ENCODE measurements at places on chromosomes 2 and 18.

GRCh38 chr2:232634206-232635150, 1.1 kb downstream of the EFHD1 start:
- no peak for DNase-seq

- no peak for DNase-seq
These were observed 137.8 kb downstream of the PID1 start for GRCh38 chr2:229133155-229133772.

GRCh38 chr18:23671564-23671963, 8.9 kb upstream of the ANKRD29 start:
- no peak for DNase-seq

GRCh38 chr2:217071416-217071815, 211.6 kb upstream of the TNP1 start:
- DNase-seq = no peak

DNA sequence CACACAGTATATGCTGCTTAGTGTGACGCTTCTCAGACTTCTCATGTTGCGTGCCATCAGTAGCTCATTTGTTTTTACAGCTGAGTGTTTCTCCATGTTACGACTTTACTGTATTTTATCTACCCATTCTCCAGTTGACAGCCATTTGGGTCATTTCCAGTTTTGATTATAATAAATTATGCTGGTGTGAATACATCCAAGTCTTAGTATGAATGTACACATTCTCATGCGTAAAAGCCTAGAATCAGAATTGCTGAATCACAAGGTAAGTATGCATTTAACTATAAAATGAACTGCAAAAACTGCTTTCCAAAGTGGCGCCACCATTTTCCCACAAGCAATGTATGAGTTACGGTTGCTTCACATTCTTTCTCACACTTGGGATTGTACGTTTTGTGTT, 184.2 kb upstream of the SLC35G4 start:
- no peak for DNase-seq

GRCh38 chr2:88032070-88032702, 15.8 kb upstream of the RNU2-63P start:
- DNase-seq = no peak

DNA sequence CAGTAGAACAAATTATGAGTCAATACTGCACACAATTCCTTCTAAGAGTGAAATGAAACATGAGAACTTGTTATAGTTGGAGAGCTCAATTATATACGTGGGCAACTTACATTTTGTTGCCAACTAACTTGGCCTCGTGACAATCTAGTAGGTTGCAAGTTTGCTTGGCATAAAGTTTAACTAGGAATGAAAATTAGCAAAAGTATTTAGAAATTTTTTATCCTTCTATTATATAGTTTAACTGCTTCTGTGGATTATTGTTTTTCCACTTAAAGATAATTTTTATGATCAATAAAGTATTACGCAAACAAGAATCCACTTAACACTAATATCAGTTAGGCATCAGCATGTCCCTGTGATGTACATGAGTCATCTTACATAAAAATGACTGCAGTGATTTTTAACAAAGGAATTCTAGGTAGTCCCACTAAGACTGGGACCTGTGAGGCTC, 41.1 kb downstream of the FAM124B start:
- no peak for DNase-seq

GRCh38 chr2:53515435-53516332, 251.9 kb upstream of the CHAC2 start:
- no peak for DNase-seq

- no peak for DNase-seq
These were observed 498 bp downstream of the ITGAV start for GRCh38 chr2:186590350-186590758.

GRCh38 chr2:45888167-45888566, 236.7 kb downstream of the PRKCE start:
- no peak for DNase-seq

DNA sequence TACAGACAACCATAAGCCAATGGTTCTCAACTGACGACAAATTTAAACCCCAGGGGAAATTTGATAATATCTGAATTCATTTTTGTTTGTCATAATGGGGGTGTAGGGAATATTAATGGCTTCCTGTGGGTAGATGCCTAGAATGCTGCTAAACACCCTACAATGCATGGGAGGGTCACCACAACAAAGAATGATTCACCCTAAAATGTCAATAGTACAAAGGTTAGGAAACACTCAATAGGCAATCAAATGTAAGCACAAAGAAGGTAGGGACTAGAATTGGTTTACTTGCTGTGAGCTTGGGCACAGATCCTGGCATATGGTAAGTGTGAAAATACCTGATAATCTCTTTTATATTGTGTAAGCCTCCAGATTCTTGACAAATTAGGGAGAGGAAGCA, 20.1 kb upstream of the FANCL start:
- no peak for DNase-seq

- DNase-seq = no peak
These were observed 46.4 kb upstream of the RNF152 start for GRCh38 chr18:61939046-61939674.

GRCh38 chr2:127591221-127591923, 54.6 kb upstream of the GPR17 start:
- peak; percentile 30 for DNase-seq

GRCh38 chr2:54657664-54658083, 65.8 kb upstream of the EML6 start:
- DNase-seq = no peak

GRCh38 chr2:76310894-76311633, 600.3 kb upstream of the GCFC2 start:
- DNase-seq = no peak

DNA sequence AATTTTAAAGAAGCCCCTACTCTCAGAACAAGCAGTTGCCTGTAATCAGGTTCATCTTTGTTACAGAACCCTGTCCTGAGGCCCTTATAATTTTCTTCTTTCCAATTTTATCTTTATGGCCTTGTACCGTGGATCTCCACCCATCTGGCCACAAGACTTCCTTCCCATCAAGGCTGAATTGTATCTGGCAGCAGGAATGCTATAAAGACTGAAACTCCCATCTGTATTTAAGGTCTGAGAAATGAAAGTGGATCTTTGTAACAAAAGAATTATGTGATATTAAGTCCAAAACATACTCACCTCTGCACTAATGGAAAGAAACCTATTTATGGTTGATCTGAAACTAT, 91.8 kb downstream of the METTL8 start:
- DNase-seq = no peak

- DNase-seq = no peak
These were observed 52.5 kb upstream of the GPR17 start for GRCh38 chr2:127593228-127594115.

DNA sequence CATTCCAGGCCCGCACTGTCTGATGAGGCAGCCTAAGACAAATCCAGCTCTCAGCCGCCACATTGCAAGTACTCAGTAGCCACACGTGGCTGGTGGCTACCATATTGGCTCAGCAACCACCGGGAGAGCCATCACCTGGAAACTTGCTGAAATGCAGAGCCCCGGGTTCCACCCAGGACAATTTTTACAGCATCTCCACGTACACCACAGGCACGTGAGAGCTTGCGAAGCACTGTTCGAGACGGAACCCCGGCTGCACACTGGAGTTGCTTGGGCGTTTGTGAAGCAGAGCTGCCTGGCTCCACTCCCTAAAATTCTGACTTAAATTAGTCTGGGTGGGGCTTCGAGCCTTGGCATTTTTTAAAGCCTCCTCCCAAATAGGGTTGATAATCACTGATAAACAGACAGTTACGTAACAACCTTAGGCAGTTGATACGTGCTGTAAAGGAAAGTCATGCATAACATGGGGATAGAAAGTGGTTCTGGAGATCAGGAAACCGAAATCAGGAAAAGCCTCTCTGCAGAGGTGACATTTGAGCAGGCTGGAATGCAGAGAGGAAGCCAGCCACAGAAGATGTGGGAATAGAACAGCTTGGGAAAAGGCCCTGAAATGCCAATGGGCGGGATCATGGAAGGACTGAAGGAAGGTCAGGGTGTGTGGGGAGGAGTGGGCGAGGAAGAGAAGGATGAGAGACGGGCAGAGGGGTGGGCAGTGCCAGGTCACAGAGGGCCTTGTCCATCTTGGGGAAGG, 6.2 kb downstream of the ASAP2 start:
- no peak for DNase-seq

- no peak for DNase-seq
These were observed 16.3 kb upstream of the SERTAD2 start for GRCh38 chr2:64670047-64670446.

DNA sequence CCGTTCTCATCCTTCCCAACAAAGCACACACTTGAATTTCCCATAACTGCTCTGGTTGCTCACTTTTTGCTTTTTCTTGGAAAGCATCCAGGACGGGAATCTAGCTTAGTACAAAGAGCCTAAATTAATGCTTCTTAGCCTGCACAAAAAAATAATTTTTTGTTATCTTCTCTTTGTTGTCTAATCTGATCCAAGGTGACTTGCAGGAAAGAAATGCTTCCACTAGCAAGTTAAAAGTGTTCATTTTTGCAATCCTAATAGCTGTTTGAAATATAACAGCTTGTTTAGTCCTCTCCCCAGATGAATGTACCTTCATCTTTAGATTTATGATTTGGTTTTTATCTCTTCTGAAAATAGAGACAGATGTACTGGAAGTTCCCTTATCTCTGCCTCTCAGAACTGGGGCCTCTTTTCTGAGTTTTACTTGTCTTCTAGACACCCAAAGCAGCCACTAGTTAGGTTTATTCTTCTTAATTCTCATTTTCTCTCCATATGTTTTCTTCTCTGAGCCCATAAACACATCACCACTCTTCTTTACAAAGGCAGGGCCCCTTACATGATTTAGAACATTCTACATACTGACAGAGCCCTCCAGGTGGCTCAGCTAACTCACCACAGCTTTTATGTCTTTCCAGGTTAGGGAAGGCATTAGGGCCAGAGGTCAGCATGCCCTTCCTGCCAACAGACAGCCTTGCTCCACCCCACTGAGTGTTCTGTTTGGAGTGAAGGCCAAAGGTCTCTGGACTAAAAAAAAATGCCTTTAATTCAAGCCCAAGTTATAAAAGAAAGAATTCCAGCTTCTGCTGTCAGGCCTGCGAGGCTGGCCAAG, 74.7 kb upstream of the MAP4K3 start:
- DNase-seq = no peak

DNA sequence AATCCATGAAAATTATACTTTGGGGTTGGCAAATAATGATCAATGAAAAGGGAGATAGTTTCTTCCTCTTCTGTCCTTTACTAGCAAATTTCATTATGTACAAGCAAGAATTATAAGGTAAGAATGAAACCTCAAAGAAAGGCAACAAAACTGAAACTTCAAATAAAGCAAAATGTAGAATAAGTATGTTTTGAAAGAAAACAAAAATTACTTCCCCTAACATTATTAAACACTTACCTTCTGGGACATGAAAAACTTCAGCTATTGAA, 29.4 kb downstream of the THADA start:
- DNase-seq = no peak

DNA sequence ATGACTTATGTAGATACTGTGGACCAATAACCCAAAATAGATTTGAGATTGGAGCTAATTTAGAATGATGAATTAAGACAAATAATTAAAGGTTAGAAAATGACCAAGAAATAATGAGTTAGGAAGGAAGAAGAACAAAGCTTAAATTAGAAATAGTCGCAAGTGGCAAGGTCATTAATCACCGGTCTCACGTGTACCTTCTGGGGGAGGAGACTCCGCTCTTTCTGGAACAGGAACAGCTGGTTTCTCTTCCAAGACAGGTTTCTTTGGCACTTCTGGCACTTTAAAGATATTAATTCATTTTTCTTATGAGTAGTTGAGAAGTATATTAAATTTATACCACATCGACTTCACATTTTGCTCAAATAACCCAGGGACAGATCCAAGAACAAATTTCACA, 156.7 kb downstream of the TTN start:
- no peak for DNase-seq

GRCh38 chr18:76306685-76307292, 188.3 kb downstream of the ZNF516 start:
- DNase-seq = no peak

DNA sequence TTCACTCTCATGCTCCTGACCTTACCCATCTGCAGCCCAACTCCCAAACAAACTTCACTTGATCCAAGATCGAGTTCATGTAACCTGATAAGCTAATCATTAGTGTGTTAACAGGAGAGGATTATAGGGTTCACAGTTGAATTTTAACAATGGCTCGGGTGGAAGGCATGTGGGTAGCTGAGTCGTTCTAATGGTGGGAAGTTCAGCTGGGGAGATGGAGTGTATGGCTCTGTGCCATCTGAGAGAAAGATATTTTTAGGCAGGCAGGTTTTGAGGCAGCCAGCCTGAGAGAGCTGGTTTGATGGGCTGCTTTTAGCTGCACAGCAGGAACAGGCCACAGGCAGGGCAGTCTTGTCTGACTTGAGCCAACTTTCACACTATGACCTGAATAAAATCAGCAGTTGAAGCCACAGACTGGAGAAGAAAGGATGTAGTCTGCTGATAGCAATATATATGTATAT, 17.7 kb upstream of the NFE2L2 start:
- DNase-seq = no peak

GRCh38 chr2:162686336-162686735, 152.2 kb downstream of the KCNH7 start:
- no peak for DNase-seq

GRCh38 chr18:78892177-78892576, 87.4 kb upstream of the SALL3 start:
- DNase-seq = no peak

GRCh38 chr2:44531289-44531688, 169.5 kb downstream of the CAMKMT start:
- no peak for DNase-seq

- DNase-seq = no peak
These were observed 428.7 kb upstream of the TRIB2 start for GRCh38 chr2:12288048-12288447.

DNA sequence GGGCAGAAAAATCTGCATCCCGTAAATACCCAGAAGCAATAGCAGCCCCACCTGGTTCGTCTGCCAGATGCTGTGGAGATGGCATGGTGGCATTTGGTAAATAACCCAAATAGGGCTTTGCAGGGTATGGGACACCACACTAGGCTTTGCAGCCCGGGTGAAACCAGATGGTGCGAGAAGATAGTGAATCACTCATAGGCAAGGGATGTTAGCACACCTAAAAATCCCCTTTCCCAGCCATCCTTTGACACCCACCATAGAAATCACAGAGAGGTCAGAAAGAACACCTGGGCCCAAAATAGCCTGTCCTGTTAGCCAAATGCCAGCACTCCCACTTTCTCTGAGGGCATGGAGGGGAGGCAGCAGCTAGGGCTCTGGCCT, 47.6 kb downstream of the BCL11A start:
- DNase-seq = no peak

DNA sequence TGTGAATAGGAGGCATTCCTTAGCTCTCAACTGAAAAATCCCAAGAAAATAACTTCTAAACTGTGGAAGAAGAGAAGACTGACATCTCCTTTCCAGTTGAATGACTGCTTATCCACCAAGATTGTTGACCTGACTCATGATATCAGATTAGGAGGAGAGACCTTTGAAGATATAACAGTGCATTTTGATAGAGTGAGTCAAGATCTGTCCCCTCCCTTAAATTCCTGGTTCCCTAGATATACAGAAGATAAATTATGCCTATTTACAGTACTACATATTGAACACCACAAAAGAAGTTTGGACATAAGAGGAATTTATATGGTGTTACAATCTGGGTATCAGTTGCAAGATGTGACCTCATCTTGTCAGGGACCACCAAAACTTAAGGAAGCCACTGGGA, 285.3 kb upstream of the ZSWIM2 start:
- no peak for DNase-seq
